H1 (cell line): ENCODE measurements at places on chromosomes 5 and 9.

- DNase-seq: no peak
These were observed 156.4 kb downstream of the DAB2IP start for GRCh38 chr9:121807823-121808278.

DNA sequence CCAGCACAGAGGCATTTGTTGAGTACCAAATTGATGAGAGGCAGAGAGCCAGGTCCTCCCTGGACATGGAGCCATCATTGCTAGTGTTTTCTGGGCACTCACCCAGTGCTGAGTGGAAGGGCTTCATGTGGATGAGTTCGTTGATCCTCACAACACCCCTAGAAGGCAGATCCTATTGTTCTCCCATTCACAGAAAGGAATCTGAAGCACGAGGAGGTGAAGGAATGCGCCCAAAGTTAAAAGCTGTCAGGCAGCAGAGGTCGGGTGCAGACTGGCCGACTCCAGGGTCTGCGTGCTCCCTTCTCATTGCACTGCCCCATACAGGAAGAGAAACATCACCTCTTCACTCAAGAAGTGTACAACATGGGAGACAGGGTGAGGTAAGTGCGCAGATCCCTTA is 153.5 kb upstream of the TNPO1 start:
- DNase-seq: no peak

- no peak for DNase-seq
These were observed 142.9 kb downstream of the CAMK4 start for GRCh38 chr5:111367115-111367514.

DNA sequence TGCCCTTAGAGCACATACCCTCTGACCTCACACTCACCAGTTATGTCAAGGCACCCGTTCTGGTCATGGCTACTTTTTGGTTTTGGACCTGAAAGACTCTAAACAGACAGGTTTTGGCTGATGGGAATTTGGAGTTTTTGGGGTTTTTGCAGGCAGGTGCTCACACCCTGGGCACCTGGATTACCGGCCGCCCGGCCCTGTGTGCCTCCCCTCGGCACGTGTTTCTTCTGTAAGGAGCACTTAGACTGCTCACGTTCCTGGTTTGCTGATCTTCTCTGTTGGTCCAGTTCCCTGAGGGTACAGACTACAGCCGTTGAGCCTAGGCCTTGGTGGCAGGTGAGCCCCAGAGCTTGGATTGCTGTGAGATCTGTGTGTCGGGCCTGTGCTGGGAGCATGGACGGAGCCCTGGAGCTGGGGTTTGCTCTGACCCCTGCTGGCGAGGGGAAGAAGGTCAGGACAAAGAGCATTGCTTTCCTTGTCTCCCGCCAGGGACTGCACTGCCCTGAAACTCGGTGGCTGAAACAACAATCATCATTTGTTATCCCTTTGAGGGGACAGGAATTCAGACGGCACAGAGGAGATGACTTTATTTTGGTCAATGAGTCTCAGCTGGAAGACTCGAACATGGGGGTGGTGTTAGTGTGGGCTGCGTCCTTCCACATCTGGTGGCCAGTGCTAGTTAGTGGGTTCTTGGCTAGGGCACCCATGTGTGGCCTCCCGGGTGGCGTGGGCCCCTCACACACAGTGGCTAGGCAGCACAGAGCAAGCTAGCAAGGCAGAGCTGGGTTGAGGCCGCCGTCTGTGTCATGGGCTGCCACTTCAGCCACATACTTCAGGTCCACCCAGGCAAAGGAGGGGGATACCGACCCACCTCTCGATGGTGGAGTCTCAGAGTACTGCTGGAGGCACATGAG is 76.4 kb downstream of the EHMT1 start:
- DNase-seq: peak; percentile 54

GRCh38 chr5:175599210-175599609 is 58.7 kb upstream of the HRH2 start:
- no peak for DNase-seq

DNA sequence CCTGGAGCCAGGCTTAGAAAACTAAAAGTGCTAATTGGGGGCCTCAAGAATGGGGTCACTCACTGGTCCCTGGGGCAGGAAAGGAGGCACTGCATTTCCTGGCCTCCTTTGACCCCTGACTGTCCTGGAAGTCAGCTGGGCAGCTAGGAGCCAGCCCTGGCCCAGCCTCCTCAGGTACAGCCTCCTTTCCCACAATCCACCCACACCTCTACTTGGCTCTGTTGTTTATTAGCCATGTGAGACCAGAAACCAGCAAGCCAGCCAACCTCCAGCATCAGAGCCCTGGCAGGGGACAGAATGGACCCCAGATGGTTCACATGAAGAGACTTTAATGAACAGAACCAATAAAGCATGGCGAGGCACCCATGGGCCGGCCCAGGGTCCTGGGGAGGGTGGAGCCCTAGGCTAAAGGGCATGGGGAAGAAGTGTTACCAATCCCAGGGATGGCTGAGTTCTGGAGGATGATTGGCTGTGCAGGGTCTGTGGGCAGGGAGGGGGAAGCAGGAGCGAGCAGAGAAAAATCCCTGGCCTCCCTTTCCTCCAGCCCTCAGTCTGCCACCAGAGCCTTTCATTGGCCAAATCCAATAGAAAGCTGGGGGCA is 55.3 kb upstream of the ANGPTL2 start:
- no peak for DNase-seq

DNA sequence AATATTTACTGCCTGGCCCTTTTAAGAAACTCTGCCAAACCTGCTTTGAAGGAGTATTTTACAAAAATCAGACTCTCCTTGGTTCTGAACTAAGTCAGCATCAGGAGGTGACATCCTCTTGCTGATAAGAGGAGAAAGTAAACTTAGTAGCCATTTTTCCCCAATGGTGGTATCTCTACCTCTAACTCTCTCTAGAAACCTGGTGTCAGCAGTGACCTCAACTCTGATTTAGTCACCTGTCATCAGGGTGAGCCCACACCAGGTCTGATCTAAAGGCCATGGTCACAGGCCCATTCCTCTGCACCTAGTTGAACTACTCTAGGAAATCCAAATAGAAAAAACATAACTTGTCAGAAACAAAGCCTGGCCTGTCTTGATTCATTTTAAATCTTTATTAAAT is 4.2 kb downstream of the CARNMT1 start:
- DNase-seq: no peak

GRCh38 chr5:65817931-65818330 is 95.9 kb downstream of the NLN start:
- no peak for DNase-seq

GRCh38 chr5:16679863-16680262 is 63.1 kb upstream of the RETREG1 start:
- DNase-seq: peak; percentile 65

DNA sequence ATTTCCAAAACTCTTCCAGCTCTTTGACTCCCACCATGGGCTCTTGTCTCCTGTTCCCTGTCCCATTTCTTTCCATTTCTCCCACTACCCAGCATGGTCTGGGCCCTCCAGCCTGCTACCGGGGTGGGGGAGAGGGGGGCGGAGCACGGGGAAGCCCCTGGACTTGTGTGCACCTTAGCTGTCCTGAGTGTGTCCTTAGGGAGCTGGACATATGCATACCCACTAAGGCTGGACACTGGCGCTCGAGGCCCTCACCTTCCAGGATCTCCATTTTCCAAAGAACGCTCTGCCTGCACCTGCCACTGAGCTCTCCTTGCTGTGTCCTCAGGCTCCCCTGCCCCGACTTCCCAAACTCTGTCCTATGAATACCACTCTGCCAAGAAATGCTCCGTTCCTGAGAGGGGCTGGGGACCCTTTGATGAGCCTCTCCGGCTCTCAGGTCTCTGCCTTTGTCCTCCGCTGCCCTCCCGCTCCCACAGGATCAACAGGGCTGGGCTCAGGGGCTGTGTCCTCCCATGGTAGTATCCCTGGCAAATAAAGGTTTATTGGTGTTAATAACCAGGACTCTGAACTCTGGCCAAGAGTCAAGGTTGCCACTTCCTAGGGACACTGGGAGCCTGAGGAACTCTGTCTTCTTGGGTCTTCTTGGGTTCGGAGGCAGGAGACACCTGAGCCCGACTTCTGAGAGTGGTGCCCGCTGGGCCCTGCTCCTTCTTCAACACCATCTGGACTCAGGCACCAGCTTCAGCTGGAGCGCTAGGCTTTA is 831 bp upstream of the SHROOM1 start:
- DNase-seq: no peak

GRCh38 chr5:83157163-83157562 is 79.8 kb downstream of the XRCC4 start:
- DNase-seq: no peak

GRCh38 chr9:137970098-137970497 is 92.5 kb downstream of the CACNA1B start:
- no peak for DNase-seq

GRCh38 chr5:171961117-171961516 is 45.3 kb downstream of the FBXW11 start:
- no peak for DNase-seq

DNA sequence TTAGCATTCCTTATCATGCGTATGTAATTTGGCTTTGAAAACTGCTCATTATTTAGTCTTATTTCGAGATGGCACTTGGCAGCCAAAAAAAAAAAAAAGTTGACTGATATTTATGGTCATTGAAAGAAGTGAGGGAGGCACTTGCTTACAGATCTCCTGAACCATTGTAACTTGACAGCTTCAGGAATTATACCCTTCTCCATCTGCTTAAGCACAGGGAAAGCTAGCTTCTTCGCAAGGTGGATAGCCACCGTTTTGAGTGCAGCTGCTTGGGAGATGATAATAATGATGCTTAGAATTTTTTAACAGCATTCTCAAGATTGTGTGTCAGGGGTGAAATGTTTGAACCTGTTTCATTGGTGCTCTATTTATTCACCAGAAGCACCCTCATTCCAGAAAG is 116.1 kb downstream of the GIN1 start:
- no peak for DNase-seq

DNA sequence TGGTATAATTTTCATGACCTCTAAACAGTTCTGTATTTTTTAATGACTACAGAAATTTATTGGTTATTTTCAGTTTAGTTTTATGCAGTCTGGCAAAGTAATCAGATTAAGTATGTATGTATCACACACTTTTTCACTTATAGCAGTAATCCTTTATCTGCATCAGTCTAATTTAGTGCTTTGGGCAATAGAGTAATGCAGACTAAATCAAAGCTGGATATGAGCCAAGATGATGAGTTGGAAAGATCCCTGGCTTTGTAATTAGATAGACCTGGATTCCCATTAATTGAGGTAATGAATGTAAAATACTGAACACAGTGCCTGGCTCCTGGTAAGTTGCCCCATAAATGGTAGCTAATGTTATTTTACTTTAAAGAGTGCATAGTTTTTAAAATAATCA is 215.4 kb upstream of the TLX3 start:
- no peak for DNase-seq

- DNase-seq: no peak
These were observed 41.0 kb upstream of the FBN2 start for GRCh38 chr5:128579093-128579492.

- no peak for DNase-seq
These were observed 93.8 kb downstream of the HSPA4 start for GRCh38 chr5:133145436-133146170.

GRCh38 chr5:138952962-138953361 is 77.8 kb upstream of the LRRTM2 start:
- no peak for DNase-seq

DNA sequence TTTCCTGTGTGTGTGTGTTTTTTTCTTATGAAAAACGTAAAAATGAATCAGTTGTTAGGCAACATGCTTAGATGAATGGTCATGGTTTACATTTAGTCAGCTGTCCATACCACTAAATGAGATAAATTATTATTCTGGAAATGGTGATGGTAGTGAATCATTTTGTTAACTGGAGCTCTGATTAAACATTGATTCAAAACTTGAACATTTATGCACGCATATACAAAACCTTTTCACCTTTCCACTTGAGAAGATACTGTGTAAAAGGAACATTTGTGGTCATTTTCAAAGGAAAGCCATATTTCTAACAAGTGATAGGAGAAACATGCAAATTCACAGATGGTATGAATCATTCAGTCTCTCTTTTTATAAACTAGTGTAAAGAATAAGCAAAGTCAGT is 162.0 kb downstream of the SLC25A46 start:
- no peak for DNase-seq

- DNase-seq: no peak
These were observed 218.6 kb upstream of the RASEF start for GRCh38 chr9:83281306-83282255.

DNA sequence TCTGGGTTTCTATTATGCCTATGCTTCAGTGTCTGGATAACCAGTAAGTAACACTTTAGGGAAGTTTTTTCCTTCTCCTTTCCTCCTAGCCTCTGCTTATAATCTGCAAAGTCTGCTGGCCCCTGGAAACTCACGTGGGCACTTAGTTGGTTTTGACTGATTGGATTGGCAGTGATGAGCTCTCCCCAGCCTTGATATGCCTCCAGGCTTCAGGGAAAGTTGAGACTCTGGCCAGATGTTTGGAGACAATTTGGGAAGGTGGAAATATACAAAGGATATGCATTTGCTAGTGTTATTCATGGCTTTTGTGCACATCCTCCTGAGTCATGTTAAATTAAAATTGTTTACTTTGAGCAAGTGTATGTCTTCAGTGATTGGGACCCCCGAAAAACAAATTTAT is 160.2 kb upstream of the IL12B start:
- no peak for DNase-seq

DNA sequence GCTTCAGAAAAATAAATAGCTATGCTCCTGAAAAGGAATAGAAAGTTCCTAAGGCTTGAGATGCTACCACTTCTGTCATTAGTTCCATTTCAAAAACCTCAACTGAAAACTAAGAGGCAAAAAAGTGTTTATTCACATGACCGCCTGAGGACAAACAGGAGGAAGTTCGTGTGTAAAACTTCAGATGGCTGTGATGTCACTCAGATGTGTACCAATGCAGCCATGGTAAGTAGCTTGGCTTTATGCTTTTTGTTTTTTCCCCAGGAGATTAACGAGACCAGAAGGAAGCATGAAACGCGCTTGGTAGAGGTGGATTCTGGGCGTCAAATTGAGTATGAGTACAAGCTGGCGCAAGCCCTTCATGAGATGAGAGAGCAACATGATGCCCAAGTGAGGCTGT is 33.0 kb downstream of the LMNB1 start:
- no peak for DNase-seq

GRCh38 chr9:3478549-3478953 is 47.2 kb downstream of the RFX3 start:
- no peak for DNase-seq

GRCh38 chr5:106906199-106906598 is 764.5 kb downstream of the EFNA5 start:
- DNase-seq: no peak

DNA sequence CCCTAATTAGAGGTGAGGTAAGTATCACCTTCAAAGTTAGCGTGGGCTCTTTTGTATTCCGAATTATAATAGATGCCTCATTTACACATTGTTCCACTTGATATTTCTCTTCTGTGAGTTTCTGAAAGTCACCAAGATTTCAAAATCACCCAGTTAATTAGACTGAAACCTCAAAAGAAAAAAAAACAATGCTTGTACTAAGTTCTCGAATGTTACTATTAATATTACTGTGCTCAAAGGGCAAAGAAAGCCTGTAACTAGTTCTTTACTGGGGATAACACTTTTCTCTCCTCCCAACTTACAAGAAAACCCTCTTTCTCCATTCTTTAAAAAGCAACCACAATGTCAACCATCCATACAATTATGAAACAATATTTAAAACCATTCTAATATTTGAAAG is 98.5 kb downstream of the STRBP start:
- DNase-seq: no peak
